NCI-H2227 treated with DMSO at 0.1 percent for 48 hours (cell line): ENCODE measurements at places on chromosomes 6 and 20.

GRCh38 chr6:37894585-37894984, 75.1 kb downstream of the ZFAND3 start:
- no peak for DNase-seq

- no peak for DNase-seq
These were observed 312.4 kb downstream of the UTRN start for GRCh38 chr6:144597511-144597910.

- DNase-seq, result no peak
These were observed 625.9 kb upstream of the FLRT3 start for GRCh38 chr20:14963262-14963663.

GRCh38 chr6:88302769-88303225, 136.7 kb upstream of the CNR1 start:
- no peak for DNase-seq

GRCh38 chr6:107075951-107076381, 39.3 kb downstream of the BEND3 start:
- no peak for DNase-seq

GRCh38 chr6:53309901-53310300, 38.8 kb downstream of the ELOVL5 start:
- no peak for DNase-seq

- no peak for DNase-seq
These were observed 437.8 kb downstream of the UTRN start for GRCh38 chr6:144722925-144723324.

DNA sequence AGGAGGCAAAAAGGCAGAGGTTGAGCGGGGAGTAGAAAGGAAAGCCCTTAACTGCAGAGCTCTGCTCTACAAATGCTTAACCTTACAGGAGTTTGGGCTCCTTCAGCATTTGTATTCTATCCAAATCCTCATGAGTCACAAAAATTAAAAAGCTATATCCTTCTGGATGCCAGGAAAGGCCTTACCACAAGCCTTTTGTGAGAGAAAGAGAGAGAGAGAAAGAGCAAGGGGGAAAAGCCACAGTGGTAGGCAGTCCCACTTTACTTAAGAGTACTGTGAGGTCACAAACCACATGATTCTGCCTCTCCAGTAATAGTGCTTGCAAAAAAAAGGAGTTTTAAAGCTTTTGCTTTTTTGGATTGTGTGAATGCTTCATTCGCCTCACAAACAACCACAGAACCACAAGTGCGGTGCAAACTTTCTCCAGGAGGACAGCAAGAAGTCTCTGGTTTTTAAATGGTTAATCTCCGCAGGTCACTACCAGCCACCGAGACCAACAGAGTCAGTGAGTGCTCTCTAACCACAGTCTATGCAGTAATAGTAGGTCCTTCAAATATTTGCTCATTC, at the start of gene RUNX2:
TSS of gene RUNX2 (plus strand) at position 375 of the 567 bp plus-strand sequence. CDS start 397 bp downstream, outside the sequence.
- no peak for DNase-seq

DNA sequence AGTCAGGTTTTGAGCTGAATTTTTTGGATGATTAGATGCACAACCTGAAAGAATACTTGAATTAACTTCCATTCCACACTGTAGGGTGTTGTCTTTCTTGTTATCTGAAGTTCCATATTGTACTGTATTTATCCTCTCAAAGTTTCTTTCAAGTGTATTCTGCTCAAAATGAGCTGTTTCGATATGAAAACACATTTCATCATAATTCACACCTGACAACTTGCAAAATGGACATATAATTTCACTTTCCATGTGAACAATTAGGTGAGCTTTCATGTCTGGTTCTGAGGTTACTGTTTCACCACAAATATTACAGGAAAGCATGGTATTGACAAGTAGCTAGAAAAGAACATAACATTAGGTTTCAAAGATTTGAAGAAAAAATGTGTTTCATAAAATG, 1.7 kb downstream of the ZUP1 start:
- no peak for DNase-seq
